Activated CD8-positive, alpha-beta memory T cell treated with anti-CD3 and anti-CD28 coated beads, Interleukin-2, amount 10 ng/mL, durations not matched to agents 7 days and 5 days (primary cell): ENCODE measurements at places on chromosomes 13 and 19. TPM values are rescaled to one million over a fixed set of nuclear protein-coding genes. Genes with fewer than 3 reads are reported as not detected.

The FFAR3 gene
- total RNA-seq, result not detected

The KCNN1 gene
- not detected for total RNA-seq

The CATSPERD gene
- not detected for total RNA-seq

The QPCTL gene
- 12.7 TPM for total RNA-seq

The TMEM259 gene
- total RNA-seq, result 172 TPM

The IGFL2 gene
- total RNA-seq, result not detected

The UFM1 gene
- 37.6 TPM for total RNA-seq

The FARP1 gene
- total RNA-seq, result 0.87 TPM

The OR10H1 gene
- total RNA-seq, result not detected

The CLEC17A gene
- not detected for total RNA-seq

The SLITRK5 gene
- not detected for total RNA-seq

The CAPNS1 gene
- 411 TPM for total RNA-seq

The TEAD2 gene
- not detected for total RNA-seq

The PRDX2 gene
- 168 TPM for total RNA-seq

The SOX1 gene
- not detected for total RNA-seq
